ENCODE measurements at places on chromosomes 2 and 18. TPM values are rescaled to one million over a fixed set of nuclear protein-coding genes. Genes with fewer than 3 reads are reported as not detected.

DNA sequence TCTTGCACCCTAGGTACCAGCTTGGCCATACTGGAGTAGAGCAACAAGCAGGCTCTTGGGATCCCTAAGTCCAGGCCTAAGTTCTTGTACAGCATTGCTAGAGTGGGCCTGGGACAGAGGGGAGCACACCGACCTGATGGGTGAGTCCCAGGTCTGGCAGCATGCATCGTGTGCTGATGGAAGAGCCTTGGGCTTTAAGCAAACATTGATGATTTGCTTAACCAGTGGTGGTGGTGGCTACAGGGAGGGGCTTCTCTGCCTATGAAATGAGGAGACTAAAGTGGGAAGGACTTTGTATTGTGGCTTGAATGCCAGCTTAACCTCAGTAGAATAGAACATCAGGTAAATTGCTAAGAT lies 39.2 kb upstream of the UXS1 start:
- DNase-seq: no peak

C2orf80 gene
- total RNA-seq: not detected

CXCR4 gene
- 0.22 TPM for total RNA-seq

- DNase-seq: no peak
Observed at GRCh38 chr18:11246495-11247300, 97.3 kb upstream of the PIEZO2 start.

GRCh38 chr2:144454466-144455287 lies 65.2 kb downstream of the ZEB2 start:
- DNase-seq: no peak

DNA sequence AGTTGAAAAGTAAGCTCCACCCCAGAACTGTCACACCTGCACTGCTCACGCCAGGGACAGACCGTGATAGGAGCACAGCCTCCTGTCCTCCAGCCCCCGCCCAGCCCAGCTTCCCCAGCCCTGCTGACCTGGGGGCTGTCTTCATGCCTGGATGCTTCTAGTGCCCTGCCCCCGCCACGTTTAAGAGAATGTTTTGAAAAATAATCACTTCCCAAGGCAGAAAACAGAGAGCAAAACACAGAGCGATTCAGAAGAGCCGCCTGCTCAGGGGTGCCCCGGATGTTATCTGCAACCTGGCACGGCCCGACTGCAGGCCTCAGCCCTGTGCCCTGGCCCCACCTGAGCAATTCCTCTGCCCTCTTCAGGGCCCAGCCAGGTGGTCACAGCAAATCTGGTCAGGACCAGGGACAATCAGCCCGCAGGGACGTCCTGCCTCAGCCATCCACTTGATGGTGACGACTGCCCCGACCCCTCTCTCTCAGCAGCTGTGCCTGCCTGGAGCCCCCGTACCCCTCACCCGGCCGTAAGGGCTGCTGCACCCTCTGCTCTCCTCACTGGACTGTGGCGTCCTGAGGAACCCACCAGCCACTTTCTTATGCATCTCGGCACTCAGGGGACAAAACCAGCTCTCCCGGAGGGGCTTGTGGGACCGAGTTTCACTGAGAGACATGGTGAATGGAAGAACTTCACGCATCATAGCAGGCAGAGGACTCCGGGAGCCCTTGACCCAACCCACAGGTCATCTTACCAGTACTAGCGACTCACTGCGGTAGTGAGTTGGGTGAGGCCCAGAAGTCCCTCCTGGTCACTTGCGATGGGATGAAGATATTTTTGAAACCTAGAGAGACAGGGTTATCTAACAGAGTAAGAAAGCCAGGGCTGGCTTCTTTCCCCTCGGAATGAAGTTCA lies 30.2 kb downstream of the ADI1 start:
- DNase-seq: no peak

TWIST2 gene
- not detected for total RNA-seq

Measured in K562 (cell line).